ENCODE measurements at places on chromosomes 1 and 21.

- H3K27me3 ChIP-seq: no peaks in the 10 kb centered on the region
- DNase-seq: no peak
- H3K4me3 ChIP-seq: no peak overlapping the region
- H3K4me1 ChIP-seq: peaks cover 12% of the 10 kb centered on the region
- H3K36me3 ChIP-seq: no peaks in the 10 kb centered on the region
These were observed 61.8 kb upstream of the PTGFRN start for GRCh38 chr1:116847688-116848531.

GRCh38 chr1:209106861-209107260, 476.7 kb upstream of the CAMK1G start:
- no peak for DNase-seq
- H3K4me1 ChIP-seq: peaks cover 9% of the 10 kb centered on the region
- H3K36me3 ChIP-seq: no peaks in the 10 kb centered on the region

DNA sequence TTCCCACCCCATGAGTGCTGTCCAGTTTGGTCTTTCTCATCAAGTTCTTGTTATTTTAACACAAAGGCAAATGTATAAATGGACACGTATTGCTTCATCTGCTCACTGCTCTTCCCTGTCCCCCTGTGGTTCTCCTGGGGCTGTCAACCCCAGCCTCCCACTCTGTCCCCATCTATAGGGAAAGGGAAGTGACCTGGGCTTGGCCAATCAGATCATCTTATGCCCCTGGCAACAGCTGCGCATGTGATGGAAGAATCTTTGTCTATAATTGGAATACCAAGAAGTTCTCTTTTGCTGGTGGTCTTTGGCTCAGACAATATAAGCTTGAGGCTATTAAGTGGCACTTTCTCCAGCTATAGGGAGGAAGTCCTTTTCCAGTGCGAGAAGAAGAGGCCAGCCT, 4.7 kb upstream of the CCSAP start:
- DNase-seq: no peak
- peaks cover 8% of the 10 kb centered on the region for H3K27me3 ChIP-seq
- H3K27ac ChIP-seq: no peak overlapping the region
- H3K4me1 ChIP-seq: peaks cover 2% of the 10 kb centered on the region

DNA sequence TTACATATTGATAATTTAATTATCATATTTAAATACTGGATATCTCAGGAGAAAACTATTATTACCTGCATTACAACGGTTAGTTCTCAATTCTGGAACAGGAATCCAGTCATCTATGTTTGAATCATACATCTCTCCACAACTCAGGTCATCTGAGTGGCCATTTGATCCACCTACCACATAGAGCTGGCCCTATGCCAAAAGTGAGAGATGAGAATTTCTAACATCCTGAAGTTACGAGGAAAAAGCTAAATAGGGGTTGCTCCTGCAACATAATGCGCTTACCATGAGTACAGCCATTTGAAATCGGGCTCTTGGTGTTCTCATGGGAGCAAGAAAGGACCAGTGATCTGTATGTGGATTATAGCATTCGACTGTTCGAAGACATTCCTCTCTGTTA, 16.9 kb downstream of the IVNS1ABP start:
- H3K36me3 ChIP-seq: peaks cover 25% of the 10 kb centered on the region
- H3K4me1 ChIP-seq: no peaks in the 10 kb centered on the region
- no peak for DNase-seq
- H3K27me3 ChIP-seq: no peaks in the 10 kb centered on the region
- no peak overlapping the region for H3K4me3 ChIP-seq

- no peak overlapping the region for H3K4me3 ChIP-seq
- no peak overlapping the region for H3K27ac ChIP-seq
- DNase-seq: no peak
- H3K27me3 ChIP-seq: no peaks in the 10 kb centered on the region
- no peaks in the 10 kb centered on the region for H3K36me3 ChIP-seq
These were observed 75.7 kb upstream of the NRIP1 start for GRCh38 chr21:15140321-15141019.

GRCh38 chr1:79738101-79738500, 731.6 kb upstream of the ADGRL4 start:
- H3K4me3 ChIP-seq: no peak overlapping the region
- H3K4me1 ChIP-seq: no peaks in the 10 kb centered on the region
- no peaks in the 10 kb centered on the region for H3K27me3 ChIP-seq
- no peak overlapping the region for H3K27ac ChIP-seq

- no peaks in the 10 kb centered on the region for H3K27me3 ChIP-seq
- H3K27ac ChIP-seq: no peak overlapping the region
- peaks cover 9% of the 10 kb centered on the region for H3K4me1 ChIP-seq
- no peaks in the 10 kb centered on the region for H3K36me3 ChIP-seq
These were observed 30.0 kb upstream of the SDE2 start for GRCh38 chr1:226029093-226029496.

DNA sequence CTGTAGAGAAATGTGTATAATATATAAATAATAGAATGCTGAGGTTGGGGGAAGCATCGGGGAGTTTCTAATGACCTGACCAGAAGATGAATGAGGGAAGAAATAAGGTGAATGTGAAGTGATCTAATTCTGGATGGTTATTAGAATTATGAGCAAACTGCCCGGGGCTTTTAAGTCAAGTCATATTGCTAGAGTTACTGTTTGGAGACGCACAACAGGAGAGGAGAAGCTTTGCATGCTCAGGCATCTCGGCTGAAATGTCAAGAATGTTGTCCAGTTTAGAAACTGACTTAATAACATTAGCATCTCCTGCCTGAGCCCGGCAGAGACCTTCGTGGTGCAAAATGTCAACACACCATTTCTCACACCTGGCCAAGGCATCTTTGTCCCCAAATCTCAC, 119.1 kb downstream of the RRAGC start:
- no peaks in the 10 kb centered on the region for H3K36me3 ChIP-seq
- no peak overlapping the region for H3K27ac ChIP-seq
- DNase-seq: no peak
- no peak overlapping the region for H3K4me3 ChIP-seq

DNA sequence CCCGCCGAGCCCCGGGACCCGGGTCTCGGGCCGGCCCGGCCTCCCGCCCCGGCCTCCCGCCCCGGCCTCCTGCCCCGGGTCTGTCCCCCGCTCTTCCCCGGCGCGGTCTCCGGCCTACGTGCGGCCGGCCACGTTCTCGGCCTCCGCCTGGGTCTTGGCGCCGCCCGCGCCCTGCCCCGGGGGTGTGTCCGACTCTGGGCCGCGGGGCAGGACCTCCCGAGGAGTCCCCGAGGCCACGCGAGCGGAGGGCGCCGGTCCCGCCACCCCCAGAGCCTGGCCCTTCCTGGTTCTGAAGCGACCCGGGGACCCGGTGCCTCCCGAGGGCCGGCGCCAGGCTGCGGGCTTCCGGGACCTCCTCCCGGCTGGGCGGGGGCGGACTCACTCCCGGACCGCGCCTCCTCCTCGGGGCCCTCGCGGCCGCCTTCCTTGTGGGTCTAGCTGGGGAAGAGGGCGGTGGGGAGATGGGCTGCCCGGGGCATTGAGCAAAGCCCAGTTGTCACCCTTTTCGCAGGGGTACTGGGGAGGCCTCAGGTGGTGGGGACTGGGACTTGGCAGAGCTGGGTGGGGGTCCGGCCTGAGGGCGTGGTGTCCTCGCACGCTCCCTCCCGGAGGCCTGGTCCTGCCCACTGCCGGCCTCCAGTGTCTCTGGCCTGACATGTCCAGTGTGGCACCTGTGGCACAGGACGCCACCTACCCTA, 558 bp downstream of the PFKL start:
- DNase-seq: no peak
- H3K4me1 ChIP-seq: peaks cover 27% of the 10 kb centered on the region
- peak overlapping the region; percentile 89 for H3K4me3 ChIP-seq

- DNase-seq: no peak
- H3K4me3 ChIP-seq: no peak overlapping the region
- no peak overlapping the region for H3K27ac ChIP-seq
- no peaks in the 10 kb centered on the region for H3K27me3 ChIP-seq
- no peaks in the 10 kb centered on the region for H3K36me3 ChIP-seq
These were observed 171.1 kb upstream of the FGGY start for GRCh38 chr1:59125676-59126320.

DNA sequence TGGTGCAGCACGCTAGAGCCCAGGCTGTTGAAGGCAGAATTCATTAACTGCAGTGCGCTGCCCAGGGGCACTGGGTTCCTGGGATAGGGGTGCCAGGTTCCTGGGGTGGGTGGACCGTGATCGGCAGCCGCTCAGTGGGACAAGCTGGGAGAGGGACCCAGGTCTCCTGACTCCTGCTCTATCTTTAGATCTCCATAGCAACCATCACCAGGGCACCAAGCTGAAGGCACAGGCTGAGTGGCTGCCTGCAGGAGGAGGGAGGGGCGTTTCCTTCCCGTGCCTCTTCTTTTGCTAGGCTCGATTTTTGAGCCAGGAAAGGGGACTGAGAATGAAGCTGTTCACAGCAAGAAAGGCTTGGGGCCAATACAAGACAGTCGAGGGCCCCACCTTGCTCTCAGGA, 20.9 kb upstream of the CDCP2 start:
- H3K4me3 ChIP-seq: no peak overlapping the region
- no peaks in the 10 kb centered on the region for H3K36me3 ChIP-seq
- no peak overlapping the region for H3K27ac ChIP-seq

DNA sequence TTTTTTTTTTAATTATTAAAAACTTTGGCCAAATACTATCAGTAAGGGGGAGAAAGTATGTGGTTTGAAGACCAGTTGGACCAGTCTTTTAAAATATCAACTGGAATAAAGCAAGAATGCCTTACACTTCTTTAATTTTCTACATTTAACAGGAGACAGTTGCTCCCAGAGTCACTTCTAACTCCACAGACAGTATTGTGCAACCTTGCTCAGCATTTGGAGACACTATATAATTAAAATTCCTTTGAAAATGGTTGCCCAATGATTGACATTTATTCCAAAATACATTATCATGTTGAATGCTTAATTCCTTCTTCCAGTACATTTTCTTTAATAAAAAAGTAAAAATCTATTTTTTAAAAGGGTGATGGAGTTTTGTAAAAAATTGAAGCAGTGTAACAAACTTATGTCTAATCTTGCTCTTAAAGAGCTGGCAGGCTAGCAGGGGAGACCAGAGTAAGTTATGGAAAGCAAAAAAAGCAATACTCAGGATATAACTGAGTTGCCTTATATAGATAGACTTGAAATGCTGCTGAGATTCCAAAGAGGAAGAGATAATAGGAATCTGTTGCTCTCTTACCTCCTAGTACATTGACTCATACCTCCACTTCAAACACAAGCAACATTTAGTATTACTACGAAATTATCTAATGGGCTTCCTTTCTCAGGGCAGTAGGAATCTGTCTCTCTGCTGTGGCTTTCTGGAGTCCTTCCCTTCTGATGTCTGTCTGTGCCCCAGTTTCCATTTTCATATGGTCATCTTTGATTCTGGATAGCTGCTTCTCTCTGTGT, 69.7 kb upstream of the RGL1 start:
- DNase-seq: no peak
- no peaks in the 10 kb centered on the region for H3K27me3 ChIP-seq
- H3K4me3 ChIP-seq: no peak overlapping the region
- no peaks in the 10 kb centered on the region for H3K36me3 ChIP-seq

DNA sequence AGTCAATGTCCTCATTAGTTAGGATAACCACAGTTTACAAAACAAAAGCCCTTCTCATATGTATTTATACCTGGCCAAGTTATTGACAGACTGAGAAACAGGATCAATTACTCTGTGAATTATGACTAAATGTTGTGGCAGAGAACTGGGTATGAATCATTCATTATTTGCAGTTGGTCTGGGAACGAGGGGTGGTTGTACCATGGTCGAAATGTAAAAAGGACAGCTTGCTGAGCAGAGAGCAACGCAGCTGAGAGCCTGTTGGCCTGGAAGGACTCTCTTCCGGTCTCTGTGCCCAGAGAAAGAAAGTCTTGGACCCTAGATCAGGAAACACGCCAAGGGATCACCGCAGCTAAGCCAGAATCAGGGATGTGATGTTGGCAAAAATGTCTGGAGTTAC, 169.6 kb downstream of the DISC1 start:
- no peak overlapping the region for H3K4me3 ChIP-seq
- no peak overlapping the region for H3K27ac ChIP-seq
- no peaks in the 10 kb centered on the region for H3K36me3 ChIP-seq
- H3K27me3 ChIP-seq: no peaks in the 10 kb centered on the region
- peaks cover 6% of the 10 kb centered on the region for H3K4me1 ChIP-seq

- H3K36me3 ChIP-seq: no peaks in the 10 kb centered on the region
- no peaks in the 10 kb centered on the region for H3K27me3 ChIP-seq
- H3K4me3 ChIP-seq: no peak overlapping the region
- no peak overlapping the region for H3K27ac ChIP-seq
- H3K4me1 ChIP-seq: no peaks in the 10 kb centered on the region
These were observed 232.3 kb upstream of the USP24 start for GRCh38 chr1:55447488-55447887.

DNA sequence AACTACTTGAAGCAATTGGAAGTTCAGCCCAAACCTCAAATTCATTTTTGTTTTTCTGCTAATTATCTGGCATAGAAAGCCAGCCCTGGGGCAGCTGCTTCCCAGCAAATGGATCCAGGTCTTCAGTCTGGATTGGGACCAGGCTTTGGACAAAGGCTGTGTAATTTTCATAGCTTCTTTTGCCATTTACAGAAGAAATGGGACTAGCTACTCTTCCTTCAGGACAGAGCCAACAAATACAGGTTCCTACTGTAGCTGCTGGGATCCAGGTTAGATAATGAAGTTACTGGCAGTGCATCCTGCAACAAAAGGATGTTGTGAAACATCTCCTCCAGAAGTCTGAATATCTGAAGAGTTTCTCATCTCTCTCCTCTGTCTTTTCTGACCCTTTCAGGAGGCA, 171.5 kb upstream of the CAMK1G start:
- H3K27ac ChIP-seq: no peak overlapping the region
- H3K4me1 ChIP-seq: peaks cover 6% of the 10 kb centered on the region
- H3K4me3 ChIP-seq: no peak overlapping the region
- H3K27me3 ChIP-seq: no peaks in the 10 kb centered on the region
- no peaks in the 10 kb centered on the region for H3K36me3 ChIP-seq
- no peak for DNase-seq

DNA sequence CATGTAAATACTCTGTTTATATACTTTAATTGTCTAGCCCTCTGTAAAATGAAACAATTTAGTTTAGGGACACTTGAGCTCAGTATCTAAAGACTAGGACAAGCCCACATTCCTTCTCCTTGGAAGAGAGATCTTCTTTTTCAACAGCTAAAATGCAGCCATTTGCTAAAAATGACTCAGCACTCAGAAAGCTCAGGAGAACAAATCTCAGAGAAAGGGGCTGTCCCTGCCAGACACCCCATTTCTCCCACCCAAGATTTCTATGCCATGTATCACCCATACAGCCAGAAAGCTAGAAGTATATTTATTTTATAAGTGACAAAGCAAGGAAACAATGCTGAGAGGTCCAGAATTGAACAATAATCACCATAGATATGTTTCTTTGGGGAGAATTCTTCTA, 23.2 kb upstream of the PRDX6 start:
- no peak overlapping the region for H3K4me3 ChIP-seq
- no peak overlapping the region for H3K27ac ChIP-seq
- no peaks in the 10 kb centered on the region for H3K4me1 ChIP-seq
- H3K36me3 ChIP-seq: no peaks in the 10 kb centered on the region
- H3K27me3 ChIP-seq: no peaks in the 10 kb centered on the region

- no peaks in the 10 kb centered on the region for H3K36me3 ChIP-seq
- DNase-seq: no peak
- no peak overlapping the region for H3K27ac ChIP-seq
- H3K4me1 ChIP-seq: no peaks in the 10 kb centered on the region
These were observed 98.9 kb downstream of the RGS2 start for GRCh38 chr1:192907545-192908243.

All from neuronal stem cell (in vitro differentiated cells).